ENCODE measurements at places on chromosomes 4 and X.

DNA sequence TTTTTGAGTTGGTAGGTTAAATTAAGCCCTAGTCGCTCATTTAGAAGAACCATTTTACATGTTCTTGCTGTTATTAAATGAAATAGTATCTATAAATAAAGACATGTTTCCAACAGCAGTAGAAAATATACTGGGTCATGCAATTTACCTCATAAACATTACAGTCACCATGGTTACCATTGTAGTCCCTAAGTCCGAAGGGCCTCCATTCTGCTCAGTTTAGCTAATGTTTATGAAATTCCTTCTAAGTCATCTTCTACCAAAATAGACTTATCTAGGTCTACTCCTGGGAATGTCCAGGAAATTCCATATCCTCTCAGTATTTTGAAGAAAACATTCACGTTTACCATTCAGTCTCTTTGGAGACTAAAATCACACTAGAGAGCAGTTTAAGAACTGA is 292.5 kb upstream of the DCAF8L1 start:
- no peak for DNase-seq

GRCh38 chrX:67563469-67564448 is 19.9 kb downstream of the AR start:
- DNase-seq: no peak

GRCh38 chr4:140149846-140150635 is 3.9 kb downstream of the MAML3 start:
- DNase-seq: peak; percentile 56

DNA sequence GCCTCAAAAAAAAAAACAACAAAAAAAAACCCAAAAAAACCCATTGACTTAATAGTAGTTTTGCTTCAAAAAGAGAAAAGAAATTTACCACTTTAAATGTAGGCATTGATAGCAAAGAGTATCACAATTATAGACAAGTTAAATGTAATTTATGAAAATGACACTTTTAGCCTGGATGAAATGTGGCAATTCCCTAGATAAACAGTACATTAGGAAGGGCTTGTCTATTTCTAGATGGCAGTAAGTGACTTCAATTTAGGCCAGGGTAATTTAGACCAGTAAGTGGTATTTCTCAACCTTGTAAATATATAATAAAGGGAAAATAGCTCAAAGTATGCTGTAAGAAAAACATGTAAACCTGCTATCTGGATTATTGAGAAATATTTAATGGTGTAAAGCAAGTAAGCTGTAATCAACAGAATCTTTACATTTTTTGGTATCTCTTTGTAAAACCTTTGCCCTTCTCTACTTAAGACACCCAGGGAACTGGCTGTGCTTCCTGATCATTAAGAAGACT is 103.7 kb upstream of the RAPGEF2 start:
- no peak for DNase-seq

- no peak for DNase-seq
These were observed 3.3 kb upstream of the BBS7 start for GRCh38 chr4:121873604-121874003.

DNA sequence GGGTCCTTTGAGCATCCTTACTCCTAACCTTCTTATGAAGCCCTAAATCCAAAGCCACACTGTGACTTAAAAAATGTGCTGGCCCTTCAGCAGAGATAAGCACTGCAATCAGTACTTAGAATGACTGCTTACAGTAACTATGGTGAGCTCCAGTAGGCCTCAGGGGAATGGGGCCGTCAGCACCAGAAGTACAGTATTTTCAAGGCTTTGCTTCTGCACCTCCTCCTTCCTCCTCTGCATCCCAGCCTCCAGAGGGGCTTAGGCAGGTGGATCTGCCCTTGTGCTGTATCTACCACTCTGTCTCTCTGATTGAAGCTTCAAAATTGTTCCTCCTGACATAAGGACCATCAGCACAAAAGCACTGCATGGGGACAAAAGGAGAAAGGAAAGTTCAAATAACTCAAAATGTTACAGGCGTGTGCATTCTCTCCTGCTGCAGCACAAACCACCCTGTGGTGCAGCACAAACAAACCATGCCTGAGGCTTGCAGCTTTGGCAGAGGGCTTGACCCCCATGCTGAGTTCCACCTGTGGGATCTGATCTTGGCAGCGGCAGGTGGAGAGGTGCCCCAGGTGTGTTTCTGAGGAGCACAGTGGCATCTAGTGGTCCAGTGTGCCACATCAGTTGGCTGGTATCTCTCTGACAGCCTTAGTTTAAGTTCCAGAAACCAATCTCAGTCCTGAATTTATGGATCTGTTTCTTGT is 164.7 kb downstream of the SOWAHB start:
- no peak for DNase-seq

DNA sequence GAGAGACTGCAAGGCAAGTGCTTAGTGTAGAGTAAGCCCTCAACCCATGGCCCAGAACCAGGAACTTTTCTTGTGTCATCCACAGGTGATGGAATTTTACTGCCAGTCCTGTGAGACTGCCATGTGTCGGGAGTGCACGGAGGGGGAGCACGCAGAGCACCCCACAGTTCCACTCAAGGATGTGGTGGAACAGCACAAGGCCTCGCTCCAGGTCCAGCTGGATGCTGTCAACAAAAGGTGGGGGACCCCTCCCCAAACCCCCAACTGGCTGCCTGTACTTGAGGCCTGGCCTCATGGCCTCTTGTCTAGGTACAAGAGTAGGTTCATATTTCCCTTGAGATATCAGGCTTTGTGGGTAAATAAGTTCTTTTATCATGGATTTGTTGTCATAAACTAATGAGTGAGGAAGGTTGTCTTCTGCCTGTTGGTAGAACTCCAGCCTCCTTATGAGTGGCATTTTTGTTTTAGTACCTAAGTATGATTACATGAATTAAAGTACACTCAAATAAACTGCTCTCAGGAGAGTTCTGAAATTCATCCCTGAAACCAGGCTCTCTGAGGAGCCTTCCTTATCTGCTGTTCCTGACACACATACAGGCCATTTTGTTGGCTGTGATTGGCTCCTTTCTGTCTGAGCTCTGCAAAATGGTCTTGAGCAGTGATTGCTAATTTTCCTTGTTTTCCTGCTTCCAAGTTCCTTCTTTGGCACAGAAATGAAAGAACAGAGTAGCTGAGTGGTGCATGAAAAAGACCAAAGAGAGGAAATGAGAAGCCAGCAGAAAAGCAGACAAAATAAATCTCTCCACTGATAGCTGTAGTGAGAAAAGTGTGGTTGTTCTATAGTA is 51.4 kb upstream of the MND1 start:
- DNase-seq: no peak

DNA sequence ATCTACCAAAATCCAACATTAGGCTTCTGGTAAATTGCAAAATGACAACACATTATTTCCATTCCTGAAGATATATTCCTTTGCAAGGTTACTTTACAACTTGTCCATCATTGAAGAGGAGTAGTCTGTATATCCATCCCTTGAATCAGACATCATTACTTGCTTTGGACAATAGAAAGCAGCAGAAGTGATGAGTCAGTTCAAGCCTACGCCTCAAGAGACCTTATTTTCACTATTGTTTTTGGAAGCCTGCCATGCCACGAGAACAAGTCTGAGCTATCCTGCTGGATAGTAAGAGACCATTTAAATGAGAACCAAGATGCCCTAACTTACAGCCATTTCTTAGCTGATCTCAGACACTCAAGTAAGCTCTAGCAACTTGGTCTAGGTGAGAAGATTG is 246.0 kb upstream of the HHIP start:
- no peak for DNase-seq

- no peak for DNase-seq
These were observed 148.5 kb downstream of the FRAS1 start for GRCh38 chr4:78205591-78205990.

GRCh38 chr4:7787681-7788141 is 151.9 kb downstream of the AFAP1 start:
- DNase-seq: no peak

DNA sequence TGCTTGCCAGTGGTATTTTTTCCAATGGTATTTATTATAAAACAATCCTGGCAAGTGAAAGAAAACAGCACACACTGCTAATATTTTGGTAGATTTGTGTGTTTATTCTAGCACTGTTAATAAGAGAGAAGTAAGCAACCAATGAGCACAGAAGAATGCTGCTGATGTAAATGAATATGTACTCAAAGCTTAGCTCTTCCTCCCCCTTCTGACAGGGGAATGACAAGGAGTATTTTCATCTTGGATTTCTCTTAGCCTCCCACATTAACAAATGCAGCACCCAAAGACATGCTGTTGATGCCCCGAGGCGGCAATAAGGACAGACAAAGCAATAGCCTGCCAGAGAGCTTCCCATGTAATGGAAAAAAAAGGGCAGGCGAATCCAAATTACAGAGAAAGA is 18.6 kb downstream of the ARHGAP6 start:
- DNase-seq: no peak

GRCh38 chr4:159547645-159548308 is 444.9 kb downstream of the RAPGEF2 start:
- no peak for DNase-seq

DNA sequence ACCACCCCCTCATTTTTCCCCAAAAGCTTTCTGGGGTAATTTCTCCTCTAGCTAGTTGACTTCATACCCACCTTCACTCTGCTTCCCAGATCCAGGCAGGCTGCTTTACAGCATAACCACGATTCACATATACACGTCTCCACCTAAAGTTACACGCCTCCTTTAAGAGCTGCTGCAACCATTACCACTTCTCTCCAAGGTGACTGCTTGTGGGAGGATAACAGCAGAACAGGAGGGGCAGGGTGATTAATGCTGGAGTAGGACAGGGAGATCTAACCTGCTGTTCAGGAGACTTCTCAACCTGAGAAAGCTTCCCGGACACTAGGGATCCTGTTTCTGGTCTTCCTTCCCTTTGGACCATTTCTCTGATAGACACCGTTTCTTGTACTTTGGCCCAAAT is 77.4 kb downstream of the MGST2 start:
- no peak for DNase-seq

- no peak for DNase-seq
These were observed 5.9 kb downstream of the APOO start for GRCh38 chrX:23901805-23902204.

- DNase-seq: no peak
These were observed 66.1 kb upstream of the KLHL13 start for GRCh38 chrX:118182681-118183080.

GRCh38 chr4:183171484-183172267 is 72.6 kb downstream of the WWC2 start:
- DNase-seq: no peak

DNA sequence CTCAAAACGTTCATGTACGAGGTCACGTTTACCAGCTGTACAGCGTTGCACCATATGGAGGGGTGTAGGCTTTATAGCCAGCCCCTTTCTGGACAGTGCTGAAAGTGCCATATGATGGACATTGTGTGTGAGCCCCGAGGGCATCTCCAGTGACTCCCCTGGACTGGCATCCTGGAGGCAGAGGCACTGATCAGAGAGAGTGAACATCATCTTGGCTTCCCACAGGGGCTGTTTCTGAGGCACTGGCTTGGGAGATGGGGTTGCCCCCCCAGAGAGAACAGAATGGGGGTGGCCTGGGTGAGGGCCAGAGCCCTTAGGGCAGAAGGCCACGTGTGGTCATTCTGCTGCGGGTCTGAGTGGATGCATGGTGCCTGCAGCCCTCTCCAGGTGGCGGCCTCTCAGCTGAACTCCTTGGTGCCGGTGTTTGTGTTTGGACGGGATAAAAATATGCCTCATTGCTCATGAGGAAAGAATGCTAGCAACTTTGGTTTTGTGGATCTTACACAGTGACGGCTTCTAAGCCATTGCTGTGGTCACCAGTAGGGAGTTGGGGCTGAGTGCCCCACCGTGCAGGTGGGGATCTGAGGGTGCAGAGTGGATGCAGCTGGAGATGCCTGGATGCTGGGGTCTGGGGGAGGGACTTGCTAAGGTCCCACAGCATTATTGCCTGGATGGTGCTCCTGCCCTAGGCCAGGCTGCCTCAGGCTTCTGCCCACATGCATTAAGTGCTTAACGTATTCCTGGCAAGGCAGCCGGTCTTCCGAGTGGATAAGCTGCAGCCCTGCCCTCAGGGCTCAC is 3.4 kb downstream of the WFS1 start:
- no peak for DNase-seq

- DNase-seq: no peak
These were observed at the start of gene UCP1 for GRCh38 chr4:140568507-140569306. UCP1 (minus strand) TSS chr4:140568961; CDS start chr4:140568729, 232 bp downstream.

DNA sequence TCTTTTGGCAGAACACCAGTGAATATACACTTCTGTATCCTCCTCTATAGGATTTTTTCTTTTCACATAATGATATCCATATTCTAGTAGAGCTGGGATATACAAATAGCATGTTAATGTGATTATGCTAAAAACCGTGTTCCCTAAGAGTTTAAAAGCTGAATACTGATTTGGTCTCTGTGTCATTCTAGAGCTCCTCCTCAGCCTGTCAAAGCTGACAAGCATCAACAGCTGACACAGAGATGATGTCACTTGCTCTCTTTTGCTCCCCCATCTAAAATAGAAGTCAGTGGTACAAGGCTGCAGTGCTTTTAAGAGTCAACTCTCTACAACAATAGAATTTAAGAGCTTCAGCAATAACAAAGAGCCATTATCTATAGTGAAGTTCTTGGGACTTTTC is 17.1 kb upstream of the HERC3 start:
- DNase-seq: no peak

- no peak for DNase-seq
These were observed 267.8 kb upstream of the ANKRD50 start for GRCh38 chr4:124980276-124980752.

GRCh38 chr4:156290811-156291210 is 337.1 kb upstream of the CTSO start:
- DNase-seq: no peak

GRCh38 chrX:46436744-46437143 is 108.5 kb downstream of the ZNF674 start:
- DNase-seq: no peak

DNA sequence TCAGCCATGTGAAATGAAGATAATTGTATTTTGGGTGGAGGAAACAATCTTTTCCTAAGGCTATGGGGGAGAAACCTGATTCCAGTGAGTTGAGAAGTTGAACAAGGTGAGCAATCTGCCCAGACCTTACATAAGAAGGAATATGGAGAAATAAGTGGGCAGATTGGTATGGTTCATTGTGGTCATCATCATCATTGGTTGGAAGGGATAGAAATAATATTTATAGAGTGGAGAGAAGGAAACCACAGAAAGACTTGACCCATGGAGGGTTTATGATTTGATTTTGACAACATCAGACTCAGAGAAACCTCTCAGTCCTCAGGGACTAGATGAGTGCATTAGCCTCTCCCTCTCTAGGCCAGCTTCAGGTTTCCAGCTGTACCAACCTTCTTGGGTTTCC is 177.9 kb upstream of the NEIL3 start:
- DNase-seq: no peak

DNA sequence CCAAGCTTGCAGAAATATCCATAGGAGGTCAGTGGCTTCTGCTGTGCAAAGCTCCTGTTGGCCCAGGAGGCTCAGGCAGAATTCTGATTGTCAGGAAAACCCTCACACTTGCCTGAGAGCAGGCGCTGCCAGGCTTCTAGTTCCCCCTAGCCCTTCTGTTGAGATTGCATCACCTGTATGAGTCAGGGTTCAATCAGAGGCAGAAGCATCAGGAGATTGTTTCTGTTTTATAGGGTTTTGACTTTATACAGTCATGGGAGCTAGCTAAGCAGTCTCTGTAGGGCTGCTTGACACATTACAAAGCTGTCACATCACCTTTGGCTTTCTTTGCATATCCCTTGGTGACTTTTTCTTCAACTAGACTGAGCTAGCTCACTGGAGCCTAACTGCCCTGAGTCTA is 27.8 kb downstream of the DIPK2B start:
- DNase-seq: no peak

Data from activated CD4-positive, alpha-beta T cell treated with anti-CD3 and anti-CD28 coated beads, Interleukin-2, amount 50 U/mL, for 48 hours (primary cell).